Epithelial cell of proximal tubule (primary cell): ENCODE measurements at places on chromosomes 5 and 9. TPM values are rescaled to one million over a fixed set of nuclear protein-coding genes. Genes with fewer than 3 reads are reported as not detected.

GRCh38 chr5:96628406-96628805, 33.8 kb upstream of the CAST start:
- no peak for DNase-seq

DNA sequence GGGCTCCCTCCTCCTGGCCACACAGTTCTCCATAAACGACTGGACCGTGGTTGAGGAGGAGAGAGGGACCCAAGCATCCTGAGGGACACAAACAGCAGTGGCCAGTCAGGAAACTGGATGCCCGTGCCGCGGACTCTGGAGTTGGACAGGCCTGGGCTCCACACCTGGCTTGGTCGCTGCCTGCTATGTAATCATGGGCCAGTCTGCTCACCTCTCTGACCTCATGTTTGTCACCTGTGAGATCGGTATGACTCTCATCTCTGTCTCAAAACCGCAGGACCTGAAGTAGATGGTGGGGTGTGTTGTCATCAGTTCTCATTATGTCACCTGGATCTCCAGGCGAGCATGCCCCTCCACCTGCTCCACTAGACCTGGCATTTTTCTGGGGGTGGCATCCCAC, 14.5 kb downstream of the CXXC5 start:
- no peak for DNase-seq

DNA sequence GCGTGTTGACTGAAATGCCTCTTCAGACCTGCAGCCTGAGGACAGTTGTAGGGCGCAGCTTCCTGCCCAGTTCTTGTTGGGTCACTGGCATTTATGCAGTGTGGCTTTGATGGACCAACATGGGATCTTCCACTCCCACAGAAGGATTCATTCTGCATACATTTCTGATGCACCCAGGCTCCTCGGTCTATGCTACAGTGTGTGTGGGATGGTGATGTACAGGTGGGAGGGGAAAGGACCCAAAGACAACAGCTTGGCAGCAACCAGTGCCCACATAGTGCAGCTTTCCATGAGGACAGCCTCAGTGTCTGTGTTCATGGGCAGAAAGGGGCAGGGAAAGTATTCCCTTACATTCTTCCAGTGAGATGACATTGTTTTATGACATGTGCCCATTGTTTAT, 237.9 kb downstream of the ARHGEF28 start:
- no peak for DNase-seq

DNA sequence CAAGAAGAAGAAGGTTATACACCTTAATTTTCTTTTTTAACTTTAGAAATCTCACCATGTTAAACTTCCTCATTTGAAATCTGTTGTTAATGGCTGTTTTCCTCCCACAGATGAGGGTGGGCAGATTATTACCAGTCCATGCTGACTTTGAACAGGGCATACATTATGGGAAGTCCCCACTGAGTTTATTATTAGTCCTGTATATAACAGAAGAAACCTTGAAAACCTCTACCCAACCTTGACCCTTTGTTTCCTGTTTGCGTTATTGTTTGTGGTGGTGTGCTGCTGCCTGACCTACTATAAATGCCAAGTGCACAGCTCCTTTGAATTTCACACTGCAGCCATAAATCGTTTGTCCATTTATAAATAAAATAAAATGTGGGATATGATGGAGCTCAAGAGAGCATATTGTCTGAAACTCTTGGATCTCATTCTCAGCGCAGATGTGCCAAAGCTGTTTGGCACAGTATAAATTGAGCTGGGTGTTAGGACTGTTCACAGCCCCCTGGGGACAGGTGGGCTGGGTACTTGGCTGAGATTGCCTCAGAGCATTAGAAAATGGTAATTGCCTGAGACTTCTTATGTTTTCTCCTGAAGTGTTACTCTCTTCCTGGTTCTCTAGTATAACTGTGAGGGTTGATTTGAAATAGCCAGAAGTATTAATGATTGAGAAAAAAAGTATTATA, 139.6 kb downstream of the SPATA31D1 start:
- no peak for DNase-seq

GRCh38 chr5:38607396-38607795, 51.0 kb upstream of the LIFR start:
- DNase-seq: peak; percentile 93

DNA sequence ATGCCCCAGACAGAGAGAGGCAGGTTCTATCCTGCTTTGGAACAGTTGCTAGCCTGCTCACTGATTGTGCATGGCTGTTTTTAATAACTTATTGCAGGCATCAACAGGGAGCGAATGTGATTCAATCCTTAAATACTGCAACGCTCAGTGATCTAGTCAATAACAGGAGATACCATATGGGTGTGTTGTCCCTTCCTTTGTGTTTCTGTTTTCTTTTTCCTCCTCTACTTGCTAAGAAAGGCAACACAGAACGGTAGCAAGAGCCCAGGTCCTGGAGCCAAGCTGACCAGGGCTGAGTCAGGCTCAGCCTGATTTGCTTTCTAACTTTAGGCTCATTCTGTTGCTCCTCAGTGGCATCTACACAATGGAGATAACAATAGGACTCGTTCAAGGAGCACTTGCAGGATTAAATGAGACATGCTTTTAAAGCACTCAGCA, 98.6 kb upstream of the EQTN start:
- no peak for DNase-seq

- DNase-seq: no peak
Observed at GRCh38 chr9:130997925-130998596, 10.9 kb upstream of the LAMC3 start.

GRCh38 chr5:116571568-116572349, 2.9 kb downstream of the SEMA6A start:
- no peak for DNase-seq

- DNase-seq: peak; percentile 76
Observed at GRCh38 chr5:126370796-126371718, 52.2 kb upstream of the GRAMD2B start.

- no peak for DNase-seq
Observed at GRCh38 chr5:14168793-14169262, 25.7 kb downstream of the TRIO start.

DNA sequence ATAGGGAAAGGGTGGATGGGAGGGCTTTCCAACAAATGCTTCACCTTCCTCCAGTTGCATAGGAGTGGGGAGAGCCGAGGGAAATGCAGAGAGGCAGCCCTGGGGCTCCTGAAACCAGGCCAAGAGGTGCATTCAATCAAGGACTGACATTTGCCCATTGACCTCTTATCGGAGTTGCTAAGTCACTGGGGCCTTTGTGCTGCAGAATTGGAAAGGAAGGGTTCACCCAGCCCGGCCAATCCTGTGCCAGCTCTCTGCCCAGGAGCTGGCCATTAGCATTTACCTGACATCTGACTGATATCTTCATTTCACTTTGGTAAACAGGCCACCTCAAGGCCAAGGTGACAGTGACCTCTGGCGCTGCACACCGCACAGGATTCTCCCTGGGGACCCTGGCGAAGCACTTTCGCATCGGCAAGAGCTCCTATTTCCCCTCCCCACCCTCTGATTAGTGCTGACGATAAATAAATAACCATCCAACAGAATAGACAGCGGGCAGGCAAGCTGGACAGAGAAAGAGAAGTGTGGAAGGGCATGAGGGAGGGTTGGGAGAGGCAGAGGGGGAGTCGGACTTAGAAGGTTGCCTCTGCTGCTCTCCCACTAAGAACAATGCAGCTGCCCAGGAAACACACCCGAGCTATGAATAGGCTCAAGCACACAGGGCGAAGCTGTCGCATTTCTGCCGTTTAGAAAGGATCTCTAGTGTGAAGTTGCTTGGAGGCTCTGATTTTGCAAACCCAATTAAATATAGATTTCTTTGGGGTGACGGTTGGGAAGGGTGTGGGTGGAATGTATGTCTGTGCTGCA, 57.0 kb upstream of the BOD1 start:
- no peak for DNase-seq

GRCh38 chr5:79069488-79070349, at the start of the genes BHMT2 and DMGDH:
TSS of gene BHMT2 (plus strand) at chr5:79069767. CDS start at chr5:79069783, 16 bp downstream.
TSS of gene DMGDH (minus strand) at chr5:79069674. CDS start at chr5:79069620, 54 bp downstream.
- DNase-seq: no peak

DNA sequence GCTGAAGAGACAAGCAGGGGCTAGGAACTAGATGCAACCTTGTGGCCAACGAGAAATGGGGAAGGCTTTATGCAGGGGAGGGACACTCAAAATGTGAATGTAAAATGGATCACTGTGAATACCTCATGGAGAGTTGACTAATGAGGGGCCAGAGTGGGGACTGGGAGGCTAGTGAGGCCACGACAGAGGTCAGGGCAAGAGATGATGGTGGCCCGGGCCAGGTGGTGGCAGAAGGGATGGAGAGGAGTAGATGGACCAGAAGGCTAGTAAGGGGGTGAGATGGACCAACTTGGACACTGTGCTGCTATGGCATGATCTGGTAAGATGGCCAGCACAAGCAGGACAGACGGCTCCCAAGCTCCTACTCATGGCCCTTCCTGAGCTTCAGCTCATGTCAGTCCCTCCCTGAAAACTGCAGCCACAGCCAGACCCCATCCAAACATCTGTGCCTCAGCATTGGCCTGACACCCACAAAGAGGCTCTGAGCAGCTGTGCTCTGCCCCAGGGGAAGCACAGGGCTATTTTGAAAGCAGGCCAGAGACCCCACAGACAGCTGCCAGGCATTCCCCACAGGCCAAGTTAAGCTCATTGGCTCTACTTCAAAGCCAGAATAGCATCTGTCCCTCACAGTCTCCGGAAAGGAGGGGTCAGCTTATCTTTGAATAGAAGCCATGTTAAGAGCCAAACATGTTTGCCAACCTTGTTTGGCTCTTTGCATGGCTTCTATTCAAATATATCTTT, 22.1 kb downstream of the P4HA2 start:
- no peak for DNase-seq

GRCh38 chr5:141508798-141509611, 20.1 kb downstream of the PCDHGC5 start:
- DNase-seq: peak; percentile 66

The DMRT3 gene
- 0.29 and 1.4 TPM in 2 replicates for total RNA-seq

The CDH10 gene
- total RNA-seq: 0.43 and 0.58 TPM in 2 replicates

The PCDHA4 gene
- total RNA-seq: 1.6 TPM in 1 of 2 replicates, not detected in the other

The C1QTNF2 gene
- 0.17 and 0.22 TPM in 2 replicates for total RNA-seq

The CCNO gene
- total RNA-seq: 1.8 and 3.0 TPM in 2 replicates

The IL5 gene
- total RNA-seq: not detected in 2 replicates

The ADGRV1 gene
- 0.69 and 2.3 TPM in 2 replicates for total RNA-seq

The CYLC2 gene
- not detected in 2 replicates for total RNA-seq
